Activated T-cell treated with anti-CD3 and anti-CD28 coated beads for 48 hours (primary cell): ENCODE measurements at places on chromosomes 12 and 14.

DNA sequence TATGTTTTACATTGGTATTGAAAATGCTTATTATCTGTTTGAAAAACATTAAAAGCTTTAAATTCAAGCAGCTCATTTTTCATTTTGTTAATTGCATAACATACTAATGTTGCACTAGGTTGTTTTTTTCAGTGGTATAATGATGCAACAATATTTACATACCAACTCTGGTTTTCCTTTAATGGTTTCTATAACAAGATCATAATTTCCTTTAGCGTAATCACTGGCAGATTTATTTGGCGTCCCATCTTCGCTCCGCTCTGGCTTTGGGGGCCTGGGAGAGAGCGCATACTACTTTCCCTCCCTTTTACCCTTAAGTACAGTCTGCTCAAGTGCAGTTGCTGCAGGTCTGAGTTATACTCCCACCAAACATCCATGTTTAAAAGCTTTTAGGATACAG lies 574.1 kb downstream of the PRKD1 start:
- no peak for DNase-seq

DNA sequence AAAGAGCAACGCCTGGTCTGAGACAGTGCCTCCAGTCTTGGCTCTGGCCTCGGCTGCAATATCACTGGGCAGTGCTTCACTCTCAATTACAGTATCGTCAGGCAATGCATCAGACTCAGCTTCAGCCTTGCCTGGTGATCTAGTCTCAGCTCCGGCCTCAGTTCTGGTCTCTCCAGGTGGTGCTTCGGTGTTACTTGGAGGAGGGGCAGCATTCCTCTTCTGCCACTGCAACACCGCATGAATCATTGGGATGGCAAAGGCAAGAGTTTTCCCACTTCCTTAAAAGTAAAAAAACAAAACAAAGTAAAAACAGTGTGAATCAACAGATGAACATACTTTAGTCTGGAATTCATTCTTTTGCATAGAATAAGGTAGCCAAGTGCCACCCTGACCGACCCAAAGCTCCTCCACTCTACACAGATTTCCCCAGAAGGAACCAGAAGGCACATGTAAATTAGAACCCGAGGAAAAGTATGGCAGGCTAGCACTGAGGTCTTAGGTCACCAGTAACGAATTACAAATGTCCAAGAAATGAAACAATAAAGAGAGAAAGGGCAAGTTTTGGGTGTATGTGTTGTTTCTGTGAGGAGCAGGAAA lies 18.6 kb downstream of the DDX24 start:
- no peak for DNase-seq

GRCh38 chr14:87998482-87998881 lies 5.5 kb upstream of the GALC start:
- DNase-seq, result no peak

DNA sequence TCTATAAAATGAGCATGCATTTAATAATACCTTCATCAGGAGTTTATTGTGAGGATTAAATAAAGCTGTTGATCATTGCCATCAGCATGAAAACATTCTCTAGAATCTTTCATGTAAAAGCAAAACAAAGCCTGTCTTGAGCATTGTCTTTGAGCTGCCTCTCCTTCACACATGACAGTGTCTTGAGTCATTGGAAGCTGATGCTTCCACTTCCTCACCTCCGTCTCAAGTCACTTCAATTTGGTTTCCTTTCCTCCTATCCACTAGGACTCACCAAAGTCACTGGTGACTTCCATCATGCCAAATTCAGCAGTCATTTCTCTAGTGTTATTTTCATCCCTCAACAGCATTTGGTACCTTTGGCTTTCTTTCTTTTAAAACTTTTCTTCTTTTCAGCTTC lies 31.6 kb upstream of the MYBPC1 start:
- DNase-seq, result no peak

DNA sequence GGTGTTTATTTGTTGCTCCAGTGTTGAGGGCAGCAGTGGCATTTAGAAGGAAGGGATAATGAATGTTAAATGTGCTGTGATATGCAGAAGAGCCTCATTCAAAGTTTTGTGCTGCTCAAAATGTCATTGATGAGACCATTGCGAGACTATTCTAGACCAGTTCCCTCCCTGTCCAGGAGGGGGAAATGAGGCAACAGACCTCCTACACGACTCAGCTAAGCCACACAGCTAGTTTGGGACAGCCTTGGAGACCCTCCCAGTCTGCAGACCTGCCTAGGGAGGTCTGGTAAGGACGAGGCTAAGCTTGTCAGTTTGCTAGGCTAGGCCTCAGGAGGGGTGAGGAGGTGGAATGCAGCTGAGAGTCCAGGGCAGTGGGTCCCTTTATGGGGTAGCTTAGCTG lies 116.0 kb downstream of the NRXN3 start:
- no peak for DNase-seq

DNA sequence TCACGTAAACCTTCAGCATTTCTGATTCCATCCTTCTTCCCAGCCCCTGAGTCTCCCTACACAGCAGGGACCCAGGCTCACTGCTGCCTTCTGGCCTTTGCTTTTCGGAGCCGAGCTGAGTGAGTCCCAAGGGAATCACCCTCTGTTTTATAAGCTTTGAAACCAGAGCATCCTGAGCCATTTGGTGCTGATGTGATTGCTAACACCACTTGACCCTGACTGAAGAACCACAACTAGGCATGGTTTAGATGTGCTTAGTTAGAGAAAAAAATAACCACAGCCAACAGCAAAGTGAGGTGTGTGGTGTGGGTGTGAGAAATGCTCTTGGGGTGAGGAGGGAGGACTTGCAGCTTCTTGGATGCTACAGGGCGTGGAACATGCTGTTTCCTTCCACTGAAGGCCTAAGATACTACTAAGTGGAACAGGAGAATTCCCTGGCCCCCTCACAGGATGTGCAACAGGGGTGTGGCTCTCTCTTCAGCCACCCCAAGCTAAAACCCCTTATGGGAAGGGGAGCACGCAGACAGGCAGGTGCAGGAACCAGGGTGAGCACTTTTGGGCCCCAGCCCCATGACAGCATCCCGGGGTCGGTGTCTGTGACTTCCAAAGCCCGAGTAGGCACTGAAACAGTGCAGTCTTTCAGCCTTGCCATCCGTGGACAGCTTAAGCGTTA lies at the start of gene TC2N:
Gene TC2N (minus strand): TSS at position 221 of the 673 bp plus-strand sequence. CDS start 53,767 bp downstream, outside the sequence.
- DNase-seq, result no peak

DNA sequence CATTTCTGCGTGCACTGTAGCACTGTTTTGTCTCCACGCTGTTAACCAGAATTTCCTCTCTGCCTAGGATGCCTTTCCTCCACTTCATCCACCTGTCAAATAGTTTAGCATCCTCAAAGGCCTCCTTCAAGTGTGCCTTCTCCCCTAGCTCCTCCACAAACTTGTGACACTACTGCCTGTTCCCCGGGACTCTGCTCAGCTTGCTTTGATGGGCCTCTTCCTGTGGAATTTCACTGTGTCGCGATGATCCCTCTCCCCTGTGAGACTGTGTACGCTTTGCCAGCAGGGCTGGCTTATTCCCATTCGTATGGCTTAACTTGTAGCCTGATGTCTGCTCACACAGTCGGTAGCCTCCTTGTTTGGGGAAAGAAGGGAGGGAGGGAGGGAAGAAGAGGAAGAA lies 426.8 kb downstream of the VRK1 start:
- DNase-seq, result no peak

DNA sequence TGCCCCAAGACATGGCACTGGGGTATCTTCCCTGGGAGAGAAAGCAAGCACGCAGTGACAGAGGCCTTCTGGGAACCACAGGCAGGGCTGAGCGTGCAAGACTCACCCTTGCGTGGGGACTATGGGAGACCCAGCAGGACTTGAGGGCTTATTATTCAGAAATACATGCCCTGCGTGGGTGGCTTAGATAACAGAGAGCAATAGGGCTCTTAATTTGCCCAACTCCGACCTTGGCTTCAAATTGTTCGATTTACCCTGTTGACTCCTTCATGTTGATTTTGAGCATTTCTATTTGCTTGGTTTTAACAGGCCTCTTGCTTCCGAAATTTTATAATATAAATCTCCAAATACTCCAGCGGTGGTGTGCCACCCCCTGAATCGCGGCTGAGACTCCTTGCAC lies 5.1 kb upstream of the SERPINA1 start:
- DNase-seq, result no peak
